ENCODE measurements at places on chromosomes 13 and 19.

DNA sequence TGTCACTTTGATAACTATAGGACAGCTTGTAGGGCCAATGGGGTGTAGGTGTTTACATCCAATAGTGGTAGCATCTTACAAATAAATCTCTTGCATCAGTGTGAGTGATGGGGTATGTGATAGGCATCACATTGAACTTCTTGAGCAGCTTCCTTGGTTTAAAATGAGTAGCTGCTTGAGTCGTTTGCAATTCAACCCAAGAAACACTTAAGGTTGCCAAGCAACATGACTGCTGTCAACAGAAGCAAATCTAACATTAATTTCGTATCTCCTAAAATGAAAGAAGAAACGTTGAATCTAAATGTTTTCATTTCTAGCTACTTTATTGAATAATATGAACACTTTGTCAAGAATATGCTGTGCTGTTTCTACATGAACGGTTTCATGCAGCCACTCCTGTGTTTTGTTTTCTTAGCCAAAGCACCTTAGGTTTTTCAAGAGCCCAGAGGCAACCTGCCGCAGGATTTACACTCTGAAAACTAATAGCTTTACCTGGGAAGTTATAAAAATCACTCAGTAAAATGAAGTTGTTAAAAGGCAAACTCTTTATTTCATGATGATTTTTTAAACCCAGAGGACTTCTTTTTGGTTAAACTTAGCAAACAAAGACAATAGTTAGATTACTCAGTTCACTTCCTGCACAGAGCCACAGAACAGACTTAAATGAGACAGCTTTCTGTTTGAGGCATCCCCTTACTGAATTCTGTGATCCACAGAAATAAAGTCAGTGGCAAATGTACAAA lies 305.2 kb downstream of the MTUS2 start:
- DNase-seq: no peak

DNA sequence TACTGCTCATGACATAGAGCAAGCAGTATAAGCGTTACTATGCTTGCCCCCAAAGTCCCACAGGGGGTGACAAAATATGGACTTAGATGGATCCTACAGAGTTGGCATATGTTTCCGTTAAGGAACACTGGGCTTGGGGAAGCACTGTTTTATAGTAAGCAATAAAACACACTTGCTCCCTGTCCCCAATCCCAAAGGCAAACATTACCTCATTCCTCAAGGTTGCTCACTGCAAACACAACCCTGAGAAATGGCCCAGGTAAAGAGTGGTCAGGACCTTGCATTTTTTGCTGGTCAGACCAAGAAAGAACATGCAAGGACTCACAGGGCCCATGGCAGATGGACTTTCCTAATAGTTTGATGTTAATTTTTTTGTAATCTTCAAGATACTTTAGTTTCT lies 32.3 kb downstream of the UGGT2 start:
- DNase-seq: no peak

- no peak for DNase-seq
Observed at GRCh38 chr13:76470991-76471390, 415.2 kb downstream of the KCTD12 start.

DNA sequence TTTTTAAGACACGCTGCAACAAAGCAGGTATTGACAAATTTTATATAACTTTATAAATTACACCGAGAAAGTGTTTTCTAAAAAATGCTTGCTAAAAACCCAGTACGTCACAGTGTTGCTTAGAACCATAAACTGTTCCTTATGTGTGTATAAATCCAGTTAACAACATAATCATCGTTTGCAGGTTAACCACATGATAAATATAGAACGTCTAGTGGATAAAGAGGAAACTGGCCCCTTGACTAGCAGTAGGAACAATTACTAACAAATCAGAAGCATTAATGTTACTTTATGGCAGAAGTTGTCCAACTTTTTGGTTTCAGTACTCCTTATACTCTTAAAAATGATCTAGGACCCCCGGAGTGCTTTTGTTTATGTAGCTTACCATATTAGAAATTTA lies 1.2 kb downstream of the BRCA2 start:
- DNase-seq: peak; percentile 22

DNA sequence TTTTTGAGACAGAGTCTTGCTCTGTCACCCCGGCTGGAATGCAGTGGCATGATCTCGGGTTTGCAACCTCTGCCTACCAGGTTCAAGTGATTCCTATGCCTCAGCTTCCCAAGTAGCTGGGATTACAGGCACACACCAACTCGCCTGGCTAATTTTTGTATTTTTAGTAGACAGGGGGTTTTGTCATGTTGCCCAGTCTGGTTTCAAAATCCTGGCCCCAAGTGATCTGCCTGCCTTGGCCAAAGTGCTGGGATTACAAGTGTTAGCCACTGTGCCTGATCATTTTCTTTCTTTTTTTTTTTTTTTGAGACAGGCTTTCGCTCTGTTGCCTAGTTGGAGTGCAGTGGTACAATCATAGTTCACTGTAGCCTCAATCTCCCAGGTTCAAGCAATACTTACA lies 28.7 kb downstream of the ZMYM5 start:
- DNase-seq: no peak

GRCh38 chr13:60572003-60572798 lies 175.2 kb downstream of the TDRD3 start:
- DNase-seq: peak; percentile 52

DNA sequence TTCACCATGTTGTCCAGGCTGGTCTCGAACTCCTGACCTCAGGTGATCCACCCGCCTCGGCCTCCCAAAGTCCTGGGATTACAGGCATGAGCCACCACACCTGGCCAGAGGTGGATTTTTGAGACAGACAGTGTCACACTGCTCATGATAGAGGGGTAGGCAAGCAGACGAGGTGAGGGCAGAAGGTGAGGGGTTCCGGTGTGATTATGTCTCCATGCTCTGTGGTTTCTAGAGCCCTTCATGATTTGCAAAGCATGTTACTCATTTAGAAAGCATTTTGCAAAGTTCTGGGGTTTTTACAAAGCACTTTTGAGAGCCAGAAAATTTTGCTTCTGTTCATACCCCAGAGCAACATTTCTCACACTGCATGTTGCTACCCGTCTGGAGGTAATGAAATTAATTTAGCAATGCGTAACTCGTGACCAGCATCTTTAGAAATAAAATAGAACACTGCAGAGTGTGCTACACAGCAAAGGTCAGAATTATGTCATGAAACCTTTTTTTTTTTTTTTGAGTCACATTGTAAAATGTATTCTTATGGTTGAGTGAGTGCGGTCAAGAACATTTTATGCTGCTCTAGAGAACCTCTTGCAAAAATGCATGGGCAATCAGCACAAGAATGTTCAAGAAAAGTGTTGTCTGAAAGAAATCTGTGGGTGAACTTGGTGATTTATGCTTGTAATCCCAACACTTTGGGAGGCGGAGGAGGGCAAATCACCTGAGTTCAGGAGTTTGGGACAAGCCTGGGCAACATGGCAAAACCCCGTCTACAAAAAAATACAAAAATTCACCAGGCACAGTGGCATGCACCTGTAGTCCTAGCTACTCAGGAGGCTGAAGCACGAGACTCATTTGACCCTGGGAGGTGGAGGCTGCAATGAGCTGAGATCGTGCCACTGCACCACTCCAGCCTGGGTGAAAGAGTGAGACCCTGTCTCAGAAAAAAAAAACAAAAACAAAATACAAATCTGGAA lies 58.0 kb downstream of the MAP4K1 start:
- no peak for DNase-seq

DNA sequence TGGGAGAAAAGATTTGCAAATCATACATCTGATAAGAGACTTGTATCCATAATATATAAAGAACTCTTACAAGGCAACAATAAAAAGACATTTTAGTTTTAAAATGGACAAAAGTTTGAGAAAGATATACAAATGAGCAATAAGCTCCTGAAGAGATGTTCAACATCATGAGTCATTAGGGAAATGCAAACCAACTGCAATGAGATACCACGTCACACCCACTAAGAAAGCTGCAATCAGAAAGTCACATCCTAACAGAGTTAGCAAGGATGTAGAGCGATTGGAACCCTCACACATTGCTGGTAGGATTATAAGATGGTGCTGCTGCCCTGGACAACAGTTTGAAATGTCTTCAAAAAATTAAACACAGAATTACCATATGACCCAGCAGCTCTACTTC lies 50.3 kb downstream of the GSX1 start:
- DNase-seq: no peak

GRCh38 chr13:36385489-36385888 lies 39.3 kb upstream of the SPART start:
- no peak for DNase-seq

DNA sequence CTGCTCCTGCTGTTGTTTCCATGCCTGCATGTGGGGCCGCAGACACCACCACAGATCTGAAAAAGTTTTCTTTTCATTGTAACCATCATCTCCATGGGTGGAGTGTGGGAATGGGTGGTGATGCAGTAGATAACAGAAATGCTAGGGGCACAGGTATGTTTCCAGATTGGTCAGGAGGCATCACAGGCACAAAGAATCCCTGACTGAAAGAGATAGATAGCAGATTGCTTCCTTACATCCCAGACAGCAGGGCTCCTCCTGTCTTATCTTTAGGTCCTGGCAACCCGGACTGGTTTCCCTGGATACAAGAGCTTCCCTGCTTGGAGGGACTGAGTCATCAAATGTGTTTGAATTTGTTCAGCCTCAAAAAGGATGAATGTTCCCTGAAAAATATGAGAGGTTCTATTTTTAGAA lies 1937.6 kb downstream of the PCDH9 start:
- DNase-seq: peak; percentile 63

DNA sequence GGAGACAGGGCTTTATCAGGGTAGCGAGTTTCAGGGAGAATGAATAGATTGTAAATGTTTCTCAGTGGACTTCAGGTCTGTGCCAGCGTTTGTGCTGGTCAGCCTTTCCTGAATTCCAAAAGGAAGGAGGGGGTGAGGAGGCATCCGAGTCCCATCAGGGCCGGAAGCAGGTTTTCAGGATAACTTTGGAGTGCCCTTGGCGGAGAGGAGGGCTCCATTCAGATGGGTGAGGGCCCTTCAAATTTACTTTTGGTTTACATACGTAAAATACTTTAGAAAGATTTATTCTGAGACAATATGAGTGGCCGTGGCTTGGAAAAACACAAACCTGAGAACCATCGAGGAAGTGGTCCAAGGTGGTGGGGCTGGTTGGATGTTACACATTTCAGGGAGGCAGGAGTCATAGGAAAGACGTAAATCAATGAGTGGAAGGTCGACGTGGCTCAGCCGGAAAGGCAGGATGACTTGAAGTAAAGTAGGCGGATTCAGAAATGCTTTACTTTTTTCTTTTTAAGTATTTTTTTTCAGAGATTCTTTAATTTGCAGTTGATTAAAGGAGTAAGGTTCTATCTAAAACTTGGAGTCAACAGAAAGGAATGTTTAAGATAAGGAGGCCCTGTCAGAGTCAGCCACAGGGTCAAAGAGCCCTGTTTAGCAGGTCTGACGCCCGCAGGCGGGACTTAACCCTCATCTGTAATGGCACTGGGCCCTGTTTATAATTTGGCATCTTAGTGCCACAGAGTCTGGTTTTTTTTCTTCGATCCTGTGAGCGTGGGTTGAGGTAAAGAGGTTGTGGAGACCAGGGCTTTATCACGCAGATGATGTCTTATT lies 32.8 kb downstream of the ATP11A start:
- DNase-seq: no peak

DNA sequence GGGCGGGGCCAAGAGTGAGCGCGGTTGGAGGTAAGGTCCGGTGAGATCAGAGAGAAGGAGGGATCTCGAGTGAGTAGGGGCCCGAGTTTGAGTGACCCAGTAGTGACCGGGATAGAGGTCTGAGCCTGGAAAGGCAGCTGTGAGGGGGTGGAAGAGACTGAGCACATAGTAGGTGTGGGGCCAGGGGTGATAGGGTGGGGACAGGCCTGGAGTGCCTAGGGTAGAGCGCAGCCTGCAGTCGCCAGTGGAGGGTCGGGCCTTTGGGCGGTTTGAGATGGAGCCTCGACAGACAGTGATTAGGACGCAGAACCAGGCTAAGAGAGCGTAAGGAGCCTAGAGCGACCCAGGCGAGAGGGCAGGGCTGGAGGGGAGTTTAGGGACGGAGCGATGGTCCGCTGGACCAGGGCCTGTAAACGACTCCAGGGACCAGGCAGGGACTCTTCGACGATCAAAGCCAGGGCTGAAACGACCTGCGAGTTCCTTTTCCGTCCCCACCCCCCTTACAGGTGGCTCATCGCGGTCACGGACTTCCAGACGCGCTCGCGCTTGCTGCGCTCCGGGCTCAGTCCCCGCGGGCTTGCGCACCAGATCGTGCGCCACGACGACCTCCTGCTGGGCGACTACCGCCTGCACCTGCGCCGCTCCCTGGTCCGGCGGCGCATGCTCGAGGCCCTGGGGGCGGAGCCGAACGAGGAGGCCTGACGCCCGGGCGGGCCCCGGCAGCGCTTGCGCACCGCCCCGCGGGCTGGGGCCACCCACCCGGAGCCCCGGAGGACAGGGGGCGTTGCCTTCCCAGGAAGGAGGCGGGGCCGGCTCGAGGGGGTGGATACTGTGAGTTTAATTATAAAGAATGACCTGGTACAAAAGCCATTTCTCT lies 9.4 kb downstream of the C19orf81 start:
- DNase-seq: peak; percentile 96

GRCh38 chr13:108342369-108343289 lies 73.1 kb downstream of the TNFSF13B start:
- DNase-seq: peak; percentile 5

GRCh38 chr13:114119196-114119595 lies 13.2 kb downstream of the RASA3 start:
- DNase-seq: no peak

GRCh38 chr13:59658738-59659330 lies 504.9 kb downstream of the DIAPH3 start:
- no peak for DNase-seq

- no peak for DNase-seq
Observed at GRCh38 chr13:30792285-30793000, 57.1 kb downstream of the ALOX5AP start.

GRCh38 chr19:36214386-36215275 lies at the start of the genes ZNF146 and ZNF565:
TSS of gene ZNF146 (plus strand) at chr19:36215106. CDS start at chr19:36236441, 21,335 bp downstream.
TSS of gene ZNF565 (minus strand) at chr19:36214665. CDS start at chr19:36201985, 12,680 bp downstream.
- peak; percentile 99 for DNase-seq

GRCh38 chr19:16233836-16234551 lies 36.3 kb downstream of the AP1M1 start:
- DNase-seq: no peak

DNA sequence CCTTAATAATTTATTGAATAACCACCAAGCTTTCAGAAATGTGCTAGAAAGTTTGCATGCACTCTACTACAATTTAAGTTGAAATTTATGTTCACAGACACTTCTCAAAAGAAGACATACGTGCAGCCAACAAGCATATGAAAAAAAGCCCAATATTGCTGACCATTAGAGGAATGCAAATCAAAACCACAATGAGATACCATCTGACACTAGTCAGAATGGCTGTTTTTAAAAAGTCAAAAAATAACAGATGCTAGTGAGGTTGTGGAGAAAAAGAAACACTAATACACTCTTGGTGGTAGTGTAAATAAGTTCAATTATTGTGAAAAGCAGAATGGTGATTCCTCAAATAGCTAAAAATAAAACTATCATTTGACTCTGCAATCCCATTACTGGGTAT lies 308.8 kb upstream of the PCDH9 start:
- no peak for DNase-seq

GRCh38 chr13:42322806-42323205 lies 50.9 kb downstream of the AKAP11 start:
- no peak for DNase-seq

Measured in NCI-H1417 (cell line).